NCI-H146 (cell line): ENCODE measurements at places on chromosomes 6 and 20.

GRCh38 chr6:12478921-12479320, 188.8 kb downstream of the EDN1 start:
- DNase-seq, result no peak

DNA sequence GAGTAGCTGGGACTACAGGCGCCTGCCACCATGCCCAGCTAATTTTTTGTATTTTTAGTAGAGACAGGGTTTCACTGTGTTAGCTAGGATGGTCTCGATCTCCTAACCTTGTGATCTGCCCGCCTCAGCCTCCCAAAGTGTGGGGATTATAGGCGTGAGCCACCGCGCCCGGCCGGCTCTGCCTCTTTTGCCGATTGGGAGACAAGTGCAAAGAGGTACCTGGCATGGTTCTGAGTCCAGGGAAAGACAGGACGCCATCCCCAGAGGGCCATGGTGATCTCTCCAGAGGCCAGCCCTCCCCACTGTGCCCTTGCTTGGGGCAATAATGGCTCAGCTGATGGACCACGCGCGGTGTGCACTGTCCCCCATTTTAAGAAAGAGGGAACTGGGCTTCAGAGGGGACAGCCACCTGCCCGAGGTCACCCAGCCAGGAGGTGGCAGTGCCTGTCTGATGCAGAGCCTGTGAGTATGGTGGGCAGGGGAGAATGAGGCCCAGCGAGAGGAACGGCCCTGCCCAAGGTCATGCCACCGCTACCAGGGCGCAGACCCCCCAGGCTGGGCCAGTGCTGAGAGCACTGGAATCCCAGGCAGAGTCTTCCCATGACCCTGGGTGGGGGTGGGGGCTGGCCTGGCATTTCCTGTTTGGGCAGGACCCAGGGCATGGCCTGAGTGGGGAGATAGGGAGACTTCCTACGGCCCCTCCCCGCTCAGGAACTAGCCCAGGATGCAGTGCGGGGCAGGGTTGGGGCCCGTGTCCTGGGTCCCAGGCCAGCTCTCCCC, 61.0 kb downstream of the SNAI1 start:
- DNase-seq, result no peak

GRCh38 chr6:36862164-36862847, 12.3 kb downstream of the PPIL1 start:
- no peak for DNase-seq

- no peak for DNase-seq
Measured at GRCh38 chr6:14867802-14868201, 378.1 kb upstream of the JARID2 start.
